ENCODE measurements at places on chromosomes 2 and 18. TPM values are rescaled to one million over a fixed set of nuclear protein-coding genes. Genes with fewer than 3 reads are reported as not detected.

PIEZO2 gene
- not detected for total RNA-seq

SLC5A7 gene
- not detected for total RNA-seq

GRCh38 chr2:3940661-3941060, 237.3 kb downstream of the DCDC2C start:
- no peaks in the 10 kb centered on the region for H3K4me1 ChIP-seq
- no peak overlapping the region for H3K4me3 ChIP-seq
- DNase-seq: no peak
- no peaks in the 10 kb centered on the region for H3K36me3 ChIP-seq
- no peak overlapping the region for H3K27ac ChIP-seq

DNA sequence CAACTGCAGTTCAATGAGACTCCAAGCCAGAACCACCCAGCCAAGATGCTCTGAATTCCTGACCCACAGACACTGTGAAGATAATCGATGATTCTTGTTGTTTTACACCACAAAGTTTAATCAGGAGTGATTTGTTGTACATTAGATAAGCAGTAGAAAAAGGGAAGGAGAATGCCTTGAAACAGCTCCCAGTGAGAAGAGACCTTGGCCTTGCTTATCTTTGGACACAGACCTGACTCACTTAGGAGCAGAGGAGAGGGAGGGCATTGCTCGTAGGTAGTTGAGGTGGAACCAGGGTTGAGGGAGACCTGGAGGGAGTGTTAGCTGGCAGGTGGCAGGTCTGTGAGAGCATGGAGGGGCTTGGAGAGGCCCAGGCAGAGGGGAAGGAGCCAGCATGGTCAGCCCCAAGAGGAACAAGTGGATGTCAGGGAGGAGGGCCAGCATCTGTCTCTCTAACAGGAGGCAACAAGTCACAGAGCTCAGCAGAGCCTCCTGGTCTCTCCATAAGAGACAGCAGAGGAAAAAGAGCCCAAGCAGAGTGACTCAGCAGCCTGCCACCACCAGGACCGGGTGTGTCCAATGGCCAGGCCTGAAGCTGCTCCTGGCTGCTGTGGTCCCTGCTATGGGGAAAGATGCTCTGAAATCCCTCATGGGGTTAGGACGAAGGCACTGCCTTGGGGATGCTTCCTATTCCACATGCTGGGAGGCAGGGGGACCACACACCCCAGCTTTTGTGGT, 161.6 kb upstream of the CAPN13 start:
- H3K27ac ChIP-seq: no peak overlapping the region
- no peaks in the 10 kb centered on the region for H3K27me3 ChIP-seq
- H3K4me1 ChIP-seq: no peaks in the 10 kb centered on the region
- H3K36me3 ChIP-seq: no peaks in the 10 kb centered on the region

DNA sequence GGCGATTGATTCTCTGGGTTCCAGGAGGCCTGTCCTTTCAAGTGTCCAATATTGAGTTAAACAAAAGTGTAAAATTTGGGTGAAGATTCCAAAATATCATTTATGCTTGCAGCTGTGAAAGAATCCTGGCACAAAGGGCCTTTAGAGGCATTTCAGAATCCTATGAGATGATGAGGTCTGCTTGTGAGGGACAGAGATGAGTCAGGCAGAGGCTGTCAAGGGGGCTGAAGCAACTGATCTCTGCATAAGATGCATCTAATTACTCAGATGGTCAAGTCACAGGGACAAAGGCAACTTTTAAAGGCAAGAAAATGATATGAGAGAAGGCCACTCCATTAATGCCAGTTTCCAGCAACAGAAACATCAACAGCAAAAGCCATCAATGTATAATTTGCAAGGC, 78.8 kb downstream of the FHOD3 start:
- H3K27ac ChIP-seq: no peak overlapping the region
- no peak for DNase-seq
- H3K36me3 ChIP-seq: no peaks in the 10 kb centered on the region
- H3K4me3 ChIP-seq: no peak overlapping the region

DNA sequence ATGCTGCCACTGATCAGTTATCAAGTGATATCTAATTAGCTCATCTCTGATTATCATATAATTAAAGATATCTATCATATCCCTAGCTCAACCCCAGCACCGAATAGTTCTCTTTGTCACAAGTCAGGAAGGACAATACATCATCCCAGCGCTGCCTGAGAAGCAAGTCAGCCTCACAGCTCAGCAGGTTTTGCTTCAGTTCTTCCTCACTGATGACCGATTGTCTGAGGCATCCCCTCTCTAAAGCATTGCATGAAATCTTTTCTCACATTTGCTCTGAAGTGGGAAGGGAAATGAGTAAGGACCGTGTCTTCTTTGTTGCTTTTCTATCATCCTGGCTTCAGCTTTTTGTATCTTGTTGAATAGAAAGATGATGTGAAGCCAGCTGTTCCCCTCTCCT, 247.9 kb downstream of the CMPK2 start:
- H3K27me3 ChIP-seq: no peaks in the 10 kb centered on the region
- no peak overlapping the region for H3K27ac ChIP-seq
- H3K4me1 ChIP-seq: no peaks in the 10 kb centered on the region
- H3K36me3 ChIP-seq: no peaks in the 10 kb centered on the region
- DNase-seq: no peak
- no peak overlapping the region for H3K4me3 ChIP-seq

DNA sequence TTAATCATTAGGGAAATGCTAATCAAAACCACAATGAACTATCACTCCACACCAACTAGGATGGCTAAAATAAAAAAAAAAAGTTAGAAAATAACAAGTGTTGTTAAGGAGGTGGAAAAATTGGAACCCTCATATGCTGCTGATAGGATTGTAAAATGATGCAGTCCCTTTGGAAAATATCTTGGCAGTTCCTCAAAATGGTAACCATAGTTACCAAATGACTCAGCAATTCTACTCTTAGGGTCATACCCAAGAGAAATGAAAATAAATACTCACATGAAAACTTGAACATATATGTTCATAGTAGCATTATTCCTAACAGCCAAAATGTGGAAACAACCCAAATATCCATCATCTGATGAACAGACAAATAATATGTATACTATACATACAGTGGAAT, 15.7 kb upstream of the ACVR2A start:
- H3K36me3 ChIP-seq: no peaks in the 10 kb centered on the region
- H3K4me3 ChIP-seq: no peak overlapping the region
- no peak for DNase-seq

GRCh38 chr18:52992041-52992440, 652.0 kb downstream of the DCC start:
- DNase-seq: no peak
- H3K27me3 ChIP-seq: no peaks in the 10 kb centered on the region
- no peak overlapping the region for H3K4me3 ChIP-seq
- no peaks in the 10 kb centered on the region for H3K4me1 ChIP-seq
- no peaks in the 10 kb centered on the region for H3K36me3 ChIP-seq

DNA sequence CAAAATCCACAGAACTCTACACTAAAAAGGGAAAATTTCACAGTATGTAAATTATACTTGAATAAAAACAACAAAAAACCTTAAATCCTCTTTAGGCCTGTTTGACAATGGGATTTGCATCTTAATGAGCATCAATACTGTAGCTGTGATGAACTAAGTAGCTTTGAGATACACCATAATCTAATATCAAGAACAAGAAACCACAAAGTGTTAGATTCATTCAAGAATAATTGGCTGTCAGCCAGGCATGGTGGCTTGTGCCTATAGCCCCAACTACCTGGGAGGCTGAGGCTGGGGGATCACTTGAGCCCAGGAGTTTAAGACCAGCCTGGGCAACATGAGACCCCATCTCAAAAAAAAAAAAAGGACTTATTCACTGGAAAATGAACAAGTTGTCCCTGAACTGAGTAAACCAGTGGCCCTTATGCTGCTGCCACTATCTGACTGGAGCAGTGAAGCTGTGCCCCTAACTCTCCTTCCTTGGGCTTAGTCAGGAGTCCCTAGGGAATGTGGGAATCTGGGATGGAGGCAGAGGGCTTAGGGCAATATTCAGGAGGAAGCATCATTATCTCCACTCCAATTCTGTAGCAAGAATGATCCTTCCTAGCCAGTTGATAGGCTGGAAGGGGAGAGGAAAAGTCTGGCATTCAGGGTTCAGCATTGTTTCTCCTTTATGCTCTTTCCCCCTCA, 88.5 kb downstream of the PRKCE start:
- no peak for DNase-seq
- no peak overlapping the region for H3K4me3 ChIP-seq
- H3K27me3 ChIP-seq: no peaks in the 10 kb centered on the region
- H3K36me3 ChIP-seq: no peaks in the 10 kb centered on the region
- H3K27ac ChIP-seq: no peak overlapping the region
- no peaks in the 10 kb centered on the region for H3K4me1 ChIP-seq

DNA sequence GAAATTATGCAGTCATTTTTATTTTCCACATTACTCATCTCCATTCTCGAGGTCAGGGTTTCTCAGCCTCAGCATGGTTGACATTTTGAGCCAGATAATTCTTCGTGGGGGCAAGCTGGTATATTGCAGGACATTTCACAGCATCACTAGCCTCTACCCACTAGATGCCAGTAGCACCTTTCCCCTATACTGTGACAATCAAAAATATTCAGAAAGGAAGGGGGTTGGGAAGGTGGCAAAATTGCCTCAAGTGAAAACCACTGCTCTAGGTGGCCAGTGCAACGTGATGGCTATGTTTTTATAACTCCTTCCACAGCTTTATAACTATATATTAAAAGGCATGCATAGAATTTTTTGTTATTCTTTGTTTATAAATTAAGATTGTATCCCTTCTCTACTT, 294.5 kb downstream of the CNTNAP5 start:
- no peaks in the 10 kb centered on the region for H3K4me1 ChIP-seq
- no peak overlapping the region for H3K4me3 ChIP-seq
- no peak for DNase-seq
- no peaks in the 10 kb centered on the region for H3K27me3 ChIP-seq
- H3K36me3 ChIP-seq: no peaks in the 10 kb centered on the region

DNA sequence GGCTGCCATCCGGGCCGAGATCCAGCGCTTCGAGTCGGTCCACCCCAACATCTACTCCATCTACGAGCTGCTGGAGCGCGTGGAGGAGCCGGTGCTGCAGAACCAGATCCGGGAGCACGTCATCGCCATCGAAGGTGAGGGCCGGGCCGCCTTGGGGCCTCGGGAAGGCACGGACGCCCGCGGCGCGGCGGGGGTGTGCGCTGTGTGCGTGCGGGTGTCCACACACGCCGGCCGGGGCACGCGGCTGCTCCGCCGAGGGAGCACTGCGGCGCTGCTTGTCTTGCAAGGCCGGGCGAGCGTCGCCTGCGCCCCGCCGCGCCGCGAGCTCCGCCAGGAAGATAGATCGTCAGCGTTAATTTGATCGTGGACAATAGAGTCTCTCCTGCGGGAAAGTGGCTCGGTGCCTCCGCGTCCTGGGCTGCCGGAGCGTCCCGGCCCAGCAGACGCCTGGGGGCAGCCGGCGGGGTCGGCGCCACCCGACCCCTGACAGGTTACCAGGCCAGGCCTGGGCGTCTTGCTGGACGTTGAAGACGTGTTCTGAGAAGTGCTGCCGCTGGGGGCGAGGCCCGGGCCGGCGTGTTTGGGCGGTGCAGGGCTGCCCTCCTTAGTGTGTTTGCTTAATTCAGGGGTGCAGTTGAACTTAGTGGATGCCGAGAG, 1.0 kb downstream of the AGAP1 start:
- H3K4me3 ChIP-seq: no peak overlapping the region
- no peaks in the 10 kb centered on the region for H3K36me3 ChIP-seq
- H3K27me3 ChIP-seq: peaks cover 11% of the 10 kb centered on the region
